ENCODE measurements at places on chromosomes 2 and 18. TPM values are rescaled to one million over a fixed set of nuclear protein-coding genes. Genes with fewer than 3 reads are reported as not detected.

The HOXD12 gene
- total RNA-seq, result not detected

GRCh38 chr2:43025709-43026295 lies 200.6 kb downstream of the ZFP36L2 start:
- peaks cover 14% of the 10 kb centered on the region for H3K4me1 ChIP-seq
- DNase-seq, result no peak
- no peak overlapping the region for H3K27ac ChIP-seq
- no peak overlapping the region for H3K4me3 ChIP-seq
- no peaks in the 10 kb centered on the region for H3K27me3 ChIP-seq

DNA sequence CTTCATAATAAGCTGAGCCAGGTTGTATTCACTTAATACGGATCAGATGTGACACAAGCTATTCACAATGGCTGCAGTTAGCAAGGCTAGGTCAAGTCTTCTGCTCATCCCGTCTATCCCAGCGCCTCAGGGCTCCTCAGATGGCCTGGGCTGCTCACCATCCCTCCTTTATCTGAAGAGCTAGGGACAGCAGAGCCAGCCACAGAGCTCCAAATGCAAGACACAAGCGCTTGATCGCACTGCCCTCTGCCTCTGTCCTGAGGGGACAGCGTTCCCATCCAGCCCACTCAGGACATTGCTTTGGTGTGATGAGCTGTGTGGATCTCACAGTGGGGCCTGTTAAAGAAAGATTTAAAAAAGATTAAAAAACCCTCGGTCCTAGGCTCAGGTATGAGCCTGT lies 254.4 kb upstream of the HS6ST1 start:
- H3K27me3 ChIP-seq, result peaks cover 3% of the 10 kb centered on the region
- no peaks in the 10 kb centered on the region for H3K36me3 ChIP-seq
- no peak overlapping the region for H3K4me3 ChIP-seq
- no peak for DNase-seq
- H3K4me1 ChIP-seq, result no peaks in the 10 kb centered on the region

DNA sequence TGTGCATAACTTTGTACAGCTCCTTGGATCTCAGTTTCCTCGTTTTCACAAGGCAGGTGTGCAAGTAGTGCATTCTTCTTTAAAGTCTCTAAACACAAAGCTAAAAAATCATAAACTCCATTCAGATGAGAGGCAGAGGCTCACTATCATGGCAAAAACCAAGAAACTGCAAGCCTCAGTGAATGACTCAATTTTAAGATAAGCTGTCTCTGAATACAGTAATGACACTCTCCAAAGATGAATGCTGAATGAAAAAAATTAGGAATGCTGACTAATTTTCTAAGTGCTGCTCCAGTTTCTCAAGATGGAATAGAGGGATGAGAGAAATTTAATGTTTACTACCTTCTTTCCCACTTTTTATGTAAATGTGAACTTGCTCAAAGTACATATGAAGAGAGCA lies 17.2 kb downstream of the B4GALT6 start:
- H3K4me1 ChIP-seq, result no peaks in the 10 kb centered on the region
- peaks cover 6% of the 10 kb centered on the region for H3K27me3 ChIP-seq
- no peak for DNase-seq
- H3K4me3 ChIP-seq, result no peak overlapping the region
- no peak overlapping the region for H3K27ac ChIP-seq

DNA sequence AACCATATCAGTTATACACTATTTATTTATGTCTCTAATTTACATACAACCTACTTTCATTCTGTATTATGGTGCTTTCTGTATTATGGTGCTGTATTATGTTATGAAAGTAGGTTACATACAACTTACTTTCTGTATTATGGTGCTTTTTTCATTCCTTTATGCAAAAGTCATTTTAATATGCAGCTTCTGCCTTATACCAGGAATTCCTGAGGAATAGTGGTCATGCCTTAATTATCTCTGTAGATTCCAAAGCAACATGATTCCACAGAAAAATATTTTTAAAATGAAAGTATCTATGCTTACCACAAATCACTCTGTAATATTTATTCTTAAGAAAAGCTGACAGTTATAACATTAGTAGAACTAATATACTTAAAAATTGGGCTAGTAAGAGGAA lies 922.0 kb upstream of the NRXN1 start:
- H3K27me3 ChIP-seq, result no peaks in the 10 kb centered on the region
- H3K36me3 ChIP-seq, result no peaks in the 10 kb centered on the region
- H3K27ac ChIP-seq, result no peak overlapping the region
- DNase-seq, result no peak
- no peak overlapping the region for H3K4me3 ChIP-seq
- H3K4me1 ChIP-seq, result no peaks in the 10 kb centered on the region

GRCh38 chr2:203718087-203718486 lies 11.6 kb downstream of the CD28 start:
- peak overlapping the region; percentile 63 for H3K4me3 ChIP-seq
- no peaks in the 10 kb centered on the region for H3K27me3 ChIP-seq
- peak; percentile 77 for DNase-seq
- H3K36me3 ChIP-seq, result peaks cover 88% of the 10 kb centered on the region

The OSR1 gene
- total RNA-seq, result not detected

GRCh38 chr2:54942373-54942772 lies 107.9 kb downstream of the RTN4 start:
- H3K27me3 ChIP-seq, result no peaks in the 10 kb centered on the region
- no peak overlapping the region for H3K4me3 ChIP-seq
- peak; percentile 32 for DNase-seq
- H3K4me1 ChIP-seq, result peaks cover 5% of the 10 kb centered on the region
- H3K27ac ChIP-seq, result no peak overlapping the region

The MAPK4 gene
- total RNA-seq, result not detected

DNA sequence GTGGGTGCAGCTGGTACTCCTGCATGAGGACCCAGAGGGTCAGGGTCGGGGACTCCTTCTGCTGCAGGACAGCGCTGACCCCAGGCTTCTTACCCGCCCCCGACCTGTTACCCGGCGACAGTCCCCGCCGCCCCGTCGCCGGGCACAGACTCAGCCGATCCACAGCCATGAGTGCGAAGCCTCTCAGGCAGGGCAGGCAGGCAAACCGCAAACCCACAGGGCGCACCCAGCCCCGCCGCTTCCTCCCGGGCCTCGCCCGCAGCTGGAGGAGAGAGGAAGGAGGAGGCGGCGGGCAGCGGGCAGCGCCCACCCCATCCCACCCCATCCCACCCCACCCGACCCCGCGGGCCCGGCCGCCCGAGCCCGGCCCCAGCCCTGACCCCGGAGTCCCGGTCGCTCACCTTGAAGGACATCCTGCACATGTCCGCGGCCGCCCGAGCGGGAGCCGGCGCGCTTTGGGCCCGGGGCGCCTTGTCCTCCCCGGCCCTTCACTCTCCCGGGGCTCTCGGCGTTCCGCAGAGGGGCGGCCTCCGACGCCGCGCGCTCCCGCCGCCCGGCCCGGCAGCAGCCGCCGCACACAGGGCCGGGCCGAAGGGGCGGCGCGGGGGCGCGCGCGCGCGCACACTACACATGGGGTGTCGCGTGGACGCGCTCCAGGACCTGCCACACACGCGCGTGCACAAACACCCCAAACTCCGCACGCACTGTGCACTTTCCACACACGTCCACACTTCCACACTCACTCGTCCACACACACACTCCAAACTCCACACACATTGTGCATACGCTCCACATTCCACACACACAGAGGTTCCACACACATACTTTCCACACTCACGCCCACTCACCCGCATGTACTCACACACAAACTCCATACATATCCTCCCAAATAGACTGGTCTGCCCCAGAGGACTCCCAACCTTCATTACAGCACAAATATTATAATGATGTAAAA lies at the start of gene ANKRD29:
ANKRD29 (minus strand) TSS at position 603 of the 955 bp plus-strand sequence; CDS start at position 422, 181 bp downstream.
- peaks cover 21% of the 10 kb centered on the region for H3K4me1 ChIP-seq
- peak; percentile 72 for DNase-seq
- peak within 1 kb of the TSS; percentile 68 for H3K4me3 ChIP-seq
- H3K27ac ChIP-seq, result peak within 1 kb of the TSS; percentile 26
- no peaks in the 10 kb centered on the region for H3K36me3 ChIP-seq

DNA sequence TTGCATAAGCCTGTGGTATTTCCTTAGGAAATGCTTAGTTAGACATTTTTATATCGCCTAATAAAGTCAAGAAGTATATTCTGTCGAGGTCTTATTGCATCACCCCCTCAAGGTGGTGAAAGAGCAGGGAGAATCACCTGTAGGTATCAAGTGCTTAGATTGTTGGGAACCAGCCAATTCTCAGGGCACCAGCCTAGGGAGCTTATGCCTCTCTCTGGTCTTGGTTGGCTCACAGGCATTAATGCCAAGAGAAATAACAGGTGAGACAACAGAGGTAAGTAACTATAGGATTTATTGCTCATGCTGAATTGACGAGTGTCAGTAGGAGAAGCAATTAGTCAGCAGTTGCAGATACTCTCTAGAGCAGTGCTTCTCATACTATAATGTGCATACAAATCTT lies 663.3 kb upstream of the ZNF804A start:
- H3K36me3 ChIP-seq, result no peaks in the 10 kb centered on the region
- no peak overlapping the region for H3K4me3 ChIP-seq
- no peak overlapping the region for H3K27ac ChIP-seq
- no peak for DNase-seq
- no peaks in the 10 kb centered on the region for H3K27me3 ChIP-seq

GRCh38 chr2:187050409-187050998 lies 201.5 kb upstream of the ZSWIM2 start:
- DNase-seq, result no peak
- no peaks in the 10 kb centered on the region for H3K4me1 ChIP-seq
- H3K27ac ChIP-seq, result no peak overlapping the region
- no peak overlapping the region for H3K4me3 ChIP-seq

The CCDC85A gene
- total RNA-seq, result not detected

DNA sequence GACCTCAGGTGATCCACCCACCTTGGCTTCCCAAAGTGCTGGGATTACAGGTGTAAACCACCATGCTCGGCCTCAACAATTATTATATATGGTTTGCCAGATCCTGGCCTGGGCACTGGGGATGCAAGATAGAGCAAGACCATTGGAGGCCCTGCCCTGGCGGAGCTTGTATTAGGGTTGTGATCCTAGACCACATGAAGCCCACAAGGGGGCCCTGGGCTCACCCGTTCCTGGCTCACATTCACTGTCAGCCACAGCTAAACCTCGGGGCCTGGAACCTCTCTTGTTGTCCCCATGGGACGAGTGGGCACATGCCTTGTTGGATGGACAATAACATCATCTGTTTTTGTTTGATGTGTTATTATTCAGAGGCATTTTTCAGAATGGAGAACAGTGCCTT lies 14.9 kb downstream of the HPCAL1 start:
- H3K4me3 ChIP-seq, result no peak overlapping the region
- H3K4me1 ChIP-seq, result peaks cover 55% of the 10 kb centered on the region
- DNase-seq, result no peak
- peaks cover 22% of the 10 kb centered on the region for H3K36me3 ChIP-seq
- H3K27me3 ChIP-seq, result no peaks in the 10 kb centered on the region

DNA sequence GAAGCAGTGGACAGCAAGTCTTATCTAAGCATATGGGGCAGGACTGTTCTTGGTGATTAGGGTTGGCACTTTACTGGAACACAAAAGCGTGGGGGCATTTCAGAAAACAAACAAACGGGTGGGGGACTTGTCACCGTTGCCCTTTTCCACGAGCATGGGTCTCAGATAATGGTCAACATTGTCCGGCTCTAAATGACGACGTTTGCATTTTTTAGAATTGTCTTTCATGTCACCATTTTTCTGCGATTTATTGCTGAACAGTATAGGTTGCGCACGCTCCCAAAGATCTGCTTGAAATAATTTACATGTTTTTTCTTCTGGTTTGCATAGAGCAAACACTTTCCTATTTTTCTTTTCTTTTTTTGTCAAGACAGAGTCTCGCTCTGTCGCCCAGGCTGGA lies 46.6 kb upstream of the TBC1D8 start:
- no peaks in the 10 kb centered on the region for H3K36me3 ChIP-seq
- no peaks in the 10 kb centered on the region for H3K4me1 ChIP-seq
- no peak overlapping the region for H3K27ac ChIP-seq
- no peak for DNase-seq
- no peak overlapping the region for H3K4me3 ChIP-seq

DNA sequence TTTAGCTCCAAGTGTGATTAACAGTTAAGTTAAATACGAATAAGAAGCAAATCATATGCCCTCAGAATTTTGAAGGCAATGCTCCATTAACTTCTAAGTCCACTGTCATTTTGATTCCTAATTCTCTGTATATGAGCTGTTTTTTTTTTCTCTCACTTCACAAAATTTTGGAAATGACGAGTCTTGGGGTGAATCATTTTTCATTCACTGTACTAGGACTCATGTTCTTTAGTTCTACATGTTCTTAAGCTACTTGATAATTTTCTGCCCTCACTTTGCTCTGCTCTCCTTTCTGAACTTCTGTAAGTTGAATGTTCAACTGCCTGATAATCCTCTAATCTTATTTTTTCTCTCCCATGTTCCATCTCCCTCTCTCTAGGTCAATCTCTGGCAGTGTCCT lies 141.0 kb downstream of the THADA start:
- peaks cover 5% of the 10 kb centered on the region for H3K4me1 ChIP-seq
- H3K4me3 ChIP-seq, result no peak overlapping the region
- no peaks in the 10 kb centered on the region for H3K27me3 ChIP-seq

DNA sequence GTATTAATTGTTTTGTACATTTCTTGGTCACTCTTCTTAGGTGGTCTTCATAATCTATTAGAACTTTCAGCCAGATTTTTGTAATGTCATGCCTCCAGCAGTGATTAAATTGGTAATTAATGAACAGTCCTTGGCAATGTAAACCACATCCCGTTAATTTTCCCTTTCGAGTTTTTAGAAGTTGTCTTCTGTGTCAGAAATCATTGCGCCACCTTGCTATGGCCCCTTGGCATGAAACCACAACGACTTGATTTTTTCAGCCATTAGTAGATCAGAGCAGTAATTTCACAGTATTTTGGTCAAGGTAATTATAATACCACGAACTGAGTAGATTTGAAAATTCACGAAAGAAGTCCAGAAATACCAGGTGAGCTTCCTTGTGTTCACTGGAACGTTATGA lies 86.0 kb upstream of the OTX1 start:
- no peak overlapping the region for H3K27ac ChIP-seq
- peaks cover 4% of the 10 kb centered on the region for H3K36me3 ChIP-seq
- DNase-seq, result no peak
- H3K4me1 ChIP-seq, result no peaks in the 10 kb centered on the region
- no peak overlapping the region for H3K4me3 ChIP-seq
- H3K27me3 ChIP-seq, result no peaks in the 10 kb centered on the region

The RGPD6 gene
- 12.0 TPM for total RNA-seq

DNA sequence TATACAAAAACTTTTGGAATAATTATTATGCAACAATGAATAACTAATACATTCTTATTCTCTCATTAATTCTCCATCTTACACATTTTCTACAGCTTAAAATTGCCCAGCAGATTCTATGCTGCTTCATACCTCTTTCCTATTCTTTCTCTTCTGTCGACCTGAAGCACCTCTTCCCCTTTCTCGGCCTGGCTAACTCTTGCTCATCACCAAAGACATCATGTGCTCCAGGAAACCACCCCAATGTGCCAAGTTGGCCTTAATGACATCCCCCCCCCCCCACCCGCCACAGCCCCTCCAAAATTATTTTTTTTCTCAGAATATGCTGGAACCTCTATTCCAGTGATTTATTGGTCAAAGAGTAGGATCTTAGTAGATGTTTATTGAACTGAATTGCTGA lies 43.6 kb downstream of the ZNF521 start:
- H3K27me3 ChIP-seq, result peaks cover 6% of the 10 kb centered on the region
- H3K27ac ChIP-seq, result no peak overlapping the region
- no peak overlapping the region for H3K4me3 ChIP-seq

All from activated CD4-positive, alpha-beta T cell treated with anti-CD3 and anti-CD28 coated beads for 36 hours (primary cell).